ENCODE measurements at places on chromosomes 5 and 9. TPM values are rescaled to one million over a fixed set of nuclear protein-coding genes. Genes with fewer than 3 reads are reported as not detected.

DNA sequence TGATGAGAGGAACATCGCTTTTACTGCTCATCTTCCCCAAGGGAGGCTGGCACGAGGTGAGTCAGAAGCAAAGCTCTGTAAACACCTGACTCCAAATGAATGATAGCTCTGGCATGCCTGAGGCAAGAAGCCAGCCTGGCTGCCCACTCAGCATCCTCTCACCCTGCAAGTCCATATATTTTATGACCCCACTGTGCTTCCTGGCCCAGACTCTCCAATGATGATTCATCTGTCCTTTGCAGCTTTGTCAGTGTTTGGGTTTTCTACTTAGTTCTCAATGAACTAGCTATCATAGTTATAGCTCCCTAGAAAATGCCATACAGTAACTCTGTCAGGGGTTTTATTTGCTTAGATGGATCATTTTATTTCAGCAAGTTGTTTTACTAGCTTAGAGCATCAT is 52.1 kb upstream of the FSTL4 start:
- H3K27ac ChIP-seq: no peak overlapping the region
- no peak for DNase-seq
- peaks cover 17% of the 10 kb centered on the region for H3K27me3 ChIP-seq

AMBP gene
- not detected for total RNA-seq

DNA sequence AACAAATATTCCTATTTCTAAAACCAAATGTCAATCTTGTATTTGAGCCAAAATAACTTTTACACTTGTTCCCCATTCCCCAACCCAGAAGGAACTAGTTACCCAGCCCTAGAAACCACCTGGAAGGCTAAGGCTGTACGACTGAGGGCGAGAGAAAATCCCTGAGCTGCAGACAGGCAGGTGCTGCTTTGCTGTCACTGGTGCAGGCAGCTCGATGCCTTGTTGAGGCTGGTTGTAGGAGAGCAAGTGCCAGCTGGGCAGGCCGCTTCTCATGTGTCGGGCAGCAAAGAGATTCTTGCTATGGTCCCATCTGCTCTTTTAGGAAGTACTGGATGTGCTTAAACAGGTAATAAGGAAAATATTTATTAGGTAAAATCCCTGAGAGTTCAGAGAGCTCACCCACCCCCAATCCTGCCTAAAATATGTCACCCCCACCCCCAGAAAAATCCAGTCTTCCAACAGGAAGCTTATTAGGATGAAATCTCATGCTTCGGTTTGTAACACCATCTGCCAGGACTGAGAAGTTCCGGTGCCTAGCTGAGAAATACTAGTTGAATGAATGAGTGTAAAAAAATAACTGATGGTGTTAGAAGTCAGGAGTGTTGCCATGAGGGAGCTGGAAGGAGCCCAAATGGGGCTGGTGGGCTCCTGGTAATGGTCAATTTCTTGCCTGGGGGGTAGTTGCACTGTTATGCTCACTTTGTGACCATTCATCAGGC is 91.1 kb upstream of the DMRT1 start:
- peaks cover 66% of the 10 kb centered on the region for H3K4me1 ChIP-seq
- no peaks in the 10 kb centered on the region for H3K36me3 ChIP-seq
- peaks cover 4% of the 10 kb centered on the region for H3K27me3 ChIP-seq
- H3K27ac ChIP-seq: no peak overlapping the region

GRCh38 chr9:117869287-117869686 is 165.1 kb downstream of the TLR4 start:
- no peaks in the 10 kb centered on the region for H3K36me3 ChIP-seq
- H3K27ac ChIP-seq: no peak overlapping the region
- no peak overlapping the region for H3K4me3 ChIP-seq
- peaks cover 14% of the 10 kb centered on the region for H3K27me3 ChIP-seq

GRCh38 chr9:89475891-89476440 is 21.9 kb downstream of the SEMA4D start:
- H3K4me1 ChIP-seq: peaks cover 88% of the 10 kb centered on the region
- no peaks in the 10 kb centered on the region for H3K27me3 ChIP-seq
- no peak overlapping the region for H3K4me3 ChIP-seq
- peak overlapping the region; percentile 92 for H3K27ac ChIP-seq
- H3K36me3 ChIP-seq: peaks cover 87% of the 10 kb centered on the region

N4BP3 gene
- total RNA-seq: 1.5 TPM

DNA sequence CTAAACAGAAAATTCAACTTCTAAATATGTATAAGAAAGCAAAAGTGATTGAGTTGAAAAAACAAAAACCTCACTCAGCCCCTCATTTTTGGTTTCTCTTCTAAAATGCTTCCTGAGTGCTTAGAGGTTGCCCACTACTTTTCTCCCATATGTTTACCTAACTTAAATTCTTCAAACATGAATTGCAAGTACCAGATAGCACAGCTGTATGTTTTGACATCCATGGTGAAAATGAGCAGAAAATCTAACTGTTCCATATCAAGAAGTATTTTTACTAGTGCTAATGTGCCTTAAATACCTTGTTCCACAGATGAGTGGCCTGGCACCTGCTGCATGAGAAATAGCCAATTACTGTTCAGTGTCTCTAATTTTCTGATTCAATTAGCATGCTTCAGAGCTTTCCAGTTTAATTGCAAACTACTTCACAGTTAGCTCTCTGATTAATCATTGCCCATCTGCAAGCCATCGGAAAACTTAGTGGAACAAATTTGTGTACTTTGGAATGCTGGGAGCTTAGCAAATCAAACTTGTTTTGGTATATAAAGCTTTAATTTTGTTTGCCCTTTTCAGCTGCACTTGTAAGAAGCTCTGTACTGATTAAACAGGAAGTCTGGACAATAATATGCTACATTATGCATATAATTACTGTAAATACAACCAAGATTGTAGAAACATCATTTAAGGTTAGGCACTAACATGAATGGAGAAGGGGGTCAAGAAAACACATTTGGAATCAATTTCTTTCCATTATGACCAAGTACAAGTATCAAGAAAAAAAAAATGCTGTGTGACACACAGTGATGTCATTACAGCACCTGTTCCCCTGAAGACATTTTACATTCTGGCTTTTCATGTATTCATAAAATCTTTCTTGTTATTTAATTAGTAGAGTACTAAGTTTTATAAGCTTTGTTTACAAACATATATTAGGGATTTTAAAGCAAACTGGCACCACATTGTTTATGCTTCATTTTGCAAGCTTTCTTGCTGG is 65.6 kb downstream of the POU5F2 start:
- DNase-seq: no peak
- H3K36me3 ChIP-seq: no peaks in the 10 kb centered on the region
- no peaks in the 10 kb centered on the region for H3K27me3 ChIP-seq
- no peak overlapping the region for H3K4me3 ChIP-seq
- H3K27ac ChIP-seq: no peak overlapping the region

TAF1L gene
- not detected for total RNA-seq

GRCh38 chr5:15238006-15238405 is 262.0 kb upstream of the FBXL7 start:
- H3K4me1 ChIP-seq: no peaks in the 10 kb centered on the region
- H3K27me3 ChIP-seq: no peaks in the 10 kb centered on the region
- H3K27ac ChIP-seq: no peak overlapping the region
- no peaks in the 10 kb centered on the region for H3K36me3 ChIP-seq
- H3K4me3 ChIP-seq: no peak overlapping the region

SLIT3 gene
- not detected for total RNA-seq

DNA sequence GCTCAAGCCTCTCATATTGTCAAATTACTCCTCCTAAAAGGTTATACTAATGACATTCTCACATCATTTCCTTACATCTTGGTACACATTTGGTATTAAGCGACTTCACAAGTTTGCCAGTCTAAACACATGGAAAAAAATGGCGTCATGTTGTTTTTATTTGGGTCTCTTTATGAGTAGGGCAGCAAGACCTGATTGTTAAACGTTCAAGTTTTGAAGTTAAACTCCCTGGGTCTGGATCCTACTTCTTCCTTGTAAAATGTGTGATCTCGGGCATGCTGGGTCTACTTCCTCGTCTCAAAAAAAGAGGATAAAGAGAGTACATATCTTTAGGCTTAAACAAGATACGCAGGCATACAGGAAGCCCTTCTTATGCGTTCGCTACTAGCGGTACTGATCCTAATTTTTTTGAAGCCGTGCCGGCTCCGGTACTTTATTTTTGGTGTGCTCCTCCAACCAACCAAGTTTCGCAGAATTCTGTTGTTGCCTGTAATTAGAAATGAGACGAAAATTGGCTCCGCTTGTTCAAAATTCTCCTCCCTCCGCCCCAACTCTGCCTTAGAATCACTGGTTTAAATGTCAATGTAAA is 596 bp upstream of the CDC37L1 start:
- peak; percentile 43 for DNase-seq
- peaks cover 12% of the 10 kb centered on the region for H3K36me3 ChIP-seq
- H3K4me1 ChIP-seq: peaks cover 6% of the 10 kb centered on the region
- no peak overlapping the region for H3K4me3 ChIP-seq
- no peaks in the 10 kb centered on the region for H3K27me3 ChIP-seq

- H3K4me3 ChIP-seq: no peak overlapping the region
- H3K27me3 ChIP-seq: no peaks in the 10 kb centered on the region
- peaks cover 41% of the 10 kb centered on the region for H3K4me1 ChIP-seq
- H3K27ac ChIP-seq: peak overlapping the region; percentile 63
- DNase-seq: no peak
- H3K36me3 ChIP-seq: peaks cover 48% of the 10 kb centered on the region
These were observed 35.5 kb upstream of the ANXA2R start for GRCh38 chr5:43075319-43076293.

DNA sequence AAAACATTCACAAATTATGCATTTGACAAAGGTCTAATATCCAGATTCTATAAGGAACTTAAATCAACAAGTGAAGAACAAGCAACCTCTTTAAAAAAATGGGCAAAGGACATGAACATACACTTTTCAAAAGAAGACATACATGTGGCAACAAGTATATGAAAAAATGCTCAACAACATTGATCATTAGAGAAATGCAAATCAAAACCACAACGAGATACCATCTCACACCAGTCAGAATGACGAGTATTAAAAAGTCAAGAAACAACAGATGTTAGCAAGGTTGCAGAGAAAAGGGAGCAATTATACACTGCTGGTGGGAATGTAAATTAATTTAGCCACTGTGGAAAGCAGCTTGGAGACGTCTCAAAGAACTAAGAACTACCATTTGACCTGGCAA is 38.9 kb upstream of the TNFSF15 start:
- no peak for DNase-seq
- H3K36me3 ChIP-seq: peaks cover 6% of the 10 kb centered on the region
- no peaks in the 10 kb centered on the region for H3K4me1 ChIP-seq
- H3K27me3 ChIP-seq: peaks cover 2% of the 10 kb centered on the region
- H3K27ac ChIP-seq: no peak overlapping the region

CKMT2 gene
- total RNA-seq: not detected

DNA sequence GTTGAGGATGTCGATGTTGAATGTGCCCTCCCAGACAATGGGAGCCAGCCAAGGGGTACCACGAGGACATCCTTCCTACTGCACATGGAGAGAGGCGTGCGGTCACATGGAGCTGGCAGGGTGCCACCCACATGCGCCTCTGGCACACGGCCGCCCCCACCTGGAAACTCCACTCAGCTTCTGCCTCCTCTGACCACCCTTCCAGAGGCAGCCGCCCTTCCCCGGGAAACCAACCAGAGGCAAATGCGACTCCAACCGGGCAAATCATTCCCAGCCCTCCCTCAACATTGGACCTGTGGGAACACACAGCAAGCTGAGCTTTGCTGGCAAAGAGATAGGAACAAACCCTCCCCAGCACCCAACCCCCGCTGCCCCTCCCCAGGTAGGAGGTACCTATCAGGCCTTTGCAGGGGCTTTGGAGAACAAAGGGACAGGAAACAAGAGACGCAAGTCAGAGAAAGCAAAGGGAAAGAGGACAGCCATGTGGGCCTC is 17.5 kb downstream of the ABO start:
- no peak overlapping the region for H3K27ac ChIP-seq
- no peaks in the 10 kb centered on the region for H3K36me3 ChIP-seq
- H3K4me1 ChIP-seq: peaks cover 6% of the 10 kb centered on the region
- H3K27me3 ChIP-seq: peaks cover 5% of the 10 kb centered on the region
- H3K4me3 ChIP-seq: no peak overlapping the region

Data from activated CD4-positive, alpha-beta T cell treated with anti-CD3 and anti-CD28 coated beads, Interleukin-2, amount 10 ng/mL, durations not matched to agents 7 days and 5 days (primary cell).